Spleen (tissue), 13 donors: ENCODE measurements at places on chromosomes 4 and X. TPM values are rescaled to one million over a fixed set of nuclear protein-coding genes. Genes with fewer than 3 reads are reported as not detected.

DNA sequence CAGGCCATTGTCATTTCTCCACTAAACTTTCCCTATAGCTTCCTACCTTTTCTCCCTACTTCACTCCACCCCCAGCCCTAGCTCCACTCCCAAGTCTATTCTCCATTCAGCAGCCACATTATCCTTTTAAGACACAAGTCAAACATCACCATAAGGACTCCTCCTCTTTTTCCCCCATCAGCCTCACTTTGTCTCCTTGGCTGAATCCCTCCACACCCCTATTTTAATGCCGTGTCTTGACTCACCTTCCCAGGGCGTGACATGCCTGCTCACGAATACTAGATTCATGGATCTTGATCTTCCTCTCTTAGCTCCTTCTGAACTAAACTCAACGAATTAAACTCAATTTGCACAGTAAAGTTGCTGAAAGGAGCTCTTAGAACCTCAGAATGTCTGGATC, 281.9 kb downstream of the PTTG2 start:
- H3K4me1 ChIP-seq, result no peaks in the 10 kb centered on the region
- DNase-seq, result no peak
- H3K27me3 ChIP-seq, result no peaks in the 10 kb centered on the region

DNA sequence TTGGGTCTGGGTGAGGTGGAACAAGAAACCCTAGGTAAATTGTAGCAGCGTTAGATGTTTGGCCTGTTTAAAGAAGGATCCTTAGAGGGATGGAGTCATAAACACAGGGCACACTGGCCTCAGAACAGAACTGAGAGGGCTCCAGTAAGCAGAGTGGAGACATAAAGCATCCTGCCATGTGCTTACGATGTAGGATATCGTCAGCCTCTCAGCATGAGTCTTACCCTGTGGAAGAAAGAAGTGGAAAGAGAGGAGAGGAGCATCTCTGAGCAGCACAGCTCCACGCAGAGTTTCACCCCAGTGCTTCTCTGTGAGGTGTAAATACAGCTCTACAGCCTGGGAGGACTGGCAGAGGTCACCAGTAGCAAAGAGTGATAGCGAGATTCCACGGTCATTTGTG, 27.8 kb upstream of the SORBS2 start:
- H3K27me3 ChIP-seq, result no peaks in the 10 kb centered on the region
- H3K36me3 ChIP-seq, result no peaks in the 10 kb centered on the region
- no peaks in the 10 kb centered on the region for H3K4me1 ChIP-seq
- no peak overlapping the region for H3K4me3 ChIP-seq

- H3K4me1 ChIP-seq, result no peaks in the 10 kb centered on the region
- H3K27me3 ChIP-seq, result no peaks in the 10 kb centered on the region
- no peak overlapping the region for H3K4me3 ChIP-seq
- no peak overlapping the region for H3K27ac ChIP-seq
- H3K36me3 ChIP-seq, result no peaks in the 10 kb centered on the region
These were observed 214.5 kb downstream of the KIT start for GRCh38 chr4:54872261-54872660.

Gene TSPAN7
- polyA plus RNA-seq, result 7.2 TPM

DNA sequence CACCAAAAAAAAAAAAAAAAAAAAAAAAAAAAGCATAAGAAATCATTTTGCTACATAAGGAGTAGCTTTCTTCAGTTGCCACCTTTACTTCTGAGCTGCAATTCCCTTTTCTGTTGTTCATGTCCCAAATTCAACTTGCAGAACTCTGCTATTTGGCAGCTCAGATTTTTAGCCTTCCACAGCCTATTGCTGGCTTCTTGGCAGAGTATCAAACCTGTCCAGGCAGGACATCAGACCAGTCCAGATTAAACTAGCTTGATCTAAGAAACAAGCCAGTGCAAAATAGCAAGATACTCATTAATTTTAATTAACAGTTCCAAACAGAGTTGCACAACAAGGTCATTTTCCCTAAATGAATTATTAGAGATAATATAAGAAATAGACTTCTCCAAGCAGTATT, 123.6 kb upstream of the NR3C2 start:
- H3K36me3 ChIP-seq, result no peaks in the 10 kb centered on the region
- no peaks in the 10 kb centered on the region for H3K27me3 ChIP-seq
- no peaks in the 10 kb centered on the region for H3K4me1 ChIP-seq
- no peak for DNase-seq

DNA sequence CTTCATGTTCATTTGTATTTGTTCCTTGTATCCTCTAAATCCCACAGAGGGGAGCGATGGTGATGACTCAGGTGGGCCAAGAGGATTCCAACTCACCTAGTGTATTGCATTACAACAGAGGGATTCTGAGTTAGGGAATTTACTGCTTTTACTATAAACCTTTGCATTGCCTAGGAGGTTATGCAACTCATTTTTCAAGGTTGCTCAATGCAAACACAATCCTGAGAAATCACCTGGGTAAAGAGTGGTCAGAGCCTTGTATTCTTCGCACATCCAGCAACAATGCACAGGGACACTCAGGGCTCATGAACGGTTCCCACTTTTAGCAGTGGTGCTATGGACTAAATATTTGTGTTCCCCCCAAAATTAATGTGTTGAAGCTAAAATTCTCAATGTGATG, 28.6 kb upstream of the LSM6 start:
- no peaks in the 10 kb centered on the region for H3K4me1 ChIP-seq
- no peak overlapping the region for H3K27ac ChIP-seq
- H3K27me3 ChIP-seq, result no peaks in the 10 kb centered on the region

Gene ARHGAP36
- polyA plus RNA-seq, result not detected

- H3K27me3 ChIP-seq, result no peaks in the 10 kb centered on the region
- H3K4me3 ChIP-seq, result no peak overlapping the region
- DNase-seq, result no peak
- no peak overlapping the region for H3K27ac ChIP-seq
- no peaks in the 10 kb centered on the region for H3K36me3 ChIP-seq
These were observed 52.6 kb downstream of the RGS12 start for GRCh38 chr4:3345384-3345783.

GRCh38 chrX:119095936-119096335, 23.1 kb downstream of the CT47C1 start:
- no peak for DNase-seq
- H3K27me3 ChIP-seq, result no peaks in the 10 kb centered on the region
- H3K4me3 ChIP-seq, result no peak overlapping the region
- H3K27ac ChIP-seq, result no peak overlapping the region
- no peaks in the 10 kb centered on the region for H3K4me1 ChIP-seq
- H3K36me3 ChIP-seq, result no peaks in the 10 kb centered on the region

Gene ZXDA
- 0.76 TPM for polyA plus RNA-seq

Gene TIGD4
- 0.09 TPM for polyA plus RNA-seq

Gene TRIM61
- polyA plus RNA-seq, result 0.65 TPM

- H3K4me1 ChIP-seq, result no peaks in the 10 kb centered on the region
- H3K27ac ChIP-seq, result no peak overlapping the region
- no peaks in the 10 kb centered on the region for H3K36me3 ChIP-seq
- DNase-seq, result no peak
These were observed 2.2 kb upstream of the SLC38A5 start for GRCh38 chrX:48472225-48472624.

Gene CXCL13
- polyA plus RNA-seq, result 418 TPM

Gene ATP7A
- polyA plus RNA-seq, result 1.4 TPM

DNA sequence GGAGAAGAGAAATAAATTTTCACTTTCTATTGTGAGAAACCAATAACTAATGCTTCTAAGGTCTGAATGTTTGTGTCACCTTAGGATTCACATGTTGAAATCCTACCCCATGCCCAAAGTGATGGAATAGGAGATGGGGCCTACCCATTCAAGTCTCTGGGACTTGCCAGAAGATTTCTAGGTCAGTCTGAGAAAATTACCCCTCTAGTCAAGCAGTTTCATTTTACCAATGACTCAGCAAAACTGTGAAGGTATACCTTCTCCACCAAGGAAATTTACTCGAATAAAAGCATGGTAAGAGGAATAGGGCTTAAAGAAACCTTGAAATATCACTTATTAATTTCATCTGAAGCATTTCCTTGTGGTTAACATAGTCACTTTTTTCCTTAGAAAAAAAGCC, 23.5 kb upstream of the PAPSS1 start:
- H3K36me3 ChIP-seq, result no peaks in the 10 kb centered on the region
- no peak overlapping the region for H3K4me3 ChIP-seq
- DNase-seq, result no peak

DNA sequence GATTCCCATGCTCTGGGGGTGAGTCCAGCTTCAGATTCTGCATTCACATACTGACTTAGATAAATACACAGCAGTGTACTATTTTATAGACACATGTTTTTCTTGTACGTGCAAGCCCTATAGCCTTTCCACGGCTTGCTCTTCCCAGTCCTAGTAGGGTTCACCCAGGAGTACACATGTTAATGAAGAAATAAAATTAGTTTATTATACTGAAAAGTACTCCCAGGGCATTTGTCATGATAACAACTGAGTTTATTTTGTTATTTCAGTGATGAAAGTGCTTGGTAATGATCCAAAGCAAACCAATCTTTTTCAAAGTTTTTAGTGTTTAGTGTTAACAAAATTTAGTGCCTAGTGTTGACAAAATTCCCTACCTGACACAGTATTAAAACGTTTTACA, 21.3 kb downstream of the MAPK10 start:
- H3K4me1 ChIP-seq, result no peaks in the 10 kb centered on the region
- H3K27ac ChIP-seq, result no peak overlapping the region
- H3K27me3 ChIP-seq, result no peaks in the 10 kb centered on the region
- H3K36me3 ChIP-seq, result no peaks in the 10 kb centered on the region

- no peaks in the 10 kb centered on the region for H3K27me3 ChIP-seq
- no peaks in the 10 kb centered on the region for H3K36me3 ChIP-seq
- H3K4me1 ChIP-seq, result no peaks in the 10 kb centered on the region
- no peak overlapping the region for H3K4me3 ChIP-seq
These were observed 96.8 kb downstream of the PDLIM5 start for GRCh38 chr4:94548571-94548970.

Gene C4orf50
- polyA plus RNA-seq, result 0.03 TPM

- no peak for DNase-seq
- peak overlapping the region; percentile 9 for H3K4me3 ChIP-seq
- H3K27ac ChIP-seq, result no peak overlapping the region
- H3K4me1 ChIP-seq, result no peaks in the 10 kb centered on the region
- no peaks in the 10 kb centered on the region for H3K27me3 ChIP-seq
- H3K36me3 ChIP-seq, result no peaks in the 10 kb centered on the region
These were observed 1071.8 kb downstream of the CCSER1 start for GRCh38 chr4:91198951-91199350.

- no peak overlapping the region for H3K4me3 ChIP-seq
- H3K4me1 ChIP-seq, result no peaks in the 10 kb centered on the region
- H3K36me3 ChIP-seq, result no peaks in the 10 kb centered on the region
- no peak for DNase-seq
- H3K27me3 ChIP-seq, result no peaks in the 10 kb centered on the region
These were observed 107.4 kb downstream of the CT47B1 start for GRCh38 chrX:120768254-120768653.

DNA sequence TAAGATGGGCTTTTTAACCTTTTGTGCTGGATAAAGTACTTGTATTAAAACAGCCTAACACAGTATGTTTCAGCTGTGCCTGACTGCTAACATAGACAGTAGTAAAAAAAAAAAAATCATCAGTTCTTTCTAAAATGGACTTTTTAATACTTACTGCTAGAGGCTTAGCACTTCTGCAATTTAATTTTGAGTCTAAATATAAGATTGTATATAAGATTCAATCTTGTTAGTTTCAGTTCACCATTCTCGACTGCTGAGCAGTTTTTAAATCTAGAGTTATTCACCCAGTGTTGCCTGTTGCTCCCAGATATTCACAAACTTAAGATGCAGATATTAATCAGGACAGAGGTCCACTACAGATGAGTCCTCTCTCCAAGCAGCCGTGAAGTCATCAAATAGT, 6.8 kb downstream of the PLA2G12A start:
- H3K36me3 ChIP-seq, result no peaks in the 10 kb centered on the region
- no peak overlapping the region for H3K27ac ChIP-seq
- H3K4me1 ChIP-seq, result peaks cover 1% of the 10 kb centered on the region
- H3K27me3 ChIP-seq, result no peaks in the 10 kb centered on the region
